ENCODE measurements at places on chromosomes 16 and 17.

- no peak for DNase-seq
Measured at GRCh38 chr17:65550075-65550662, 11.3 kb downstream of the AXIN2 start.

GRCh38 chr17:42055027-42055426 is 4.6 kb upstream of the C17orf113 start:
- DNase-seq, result no peak

DNA sequence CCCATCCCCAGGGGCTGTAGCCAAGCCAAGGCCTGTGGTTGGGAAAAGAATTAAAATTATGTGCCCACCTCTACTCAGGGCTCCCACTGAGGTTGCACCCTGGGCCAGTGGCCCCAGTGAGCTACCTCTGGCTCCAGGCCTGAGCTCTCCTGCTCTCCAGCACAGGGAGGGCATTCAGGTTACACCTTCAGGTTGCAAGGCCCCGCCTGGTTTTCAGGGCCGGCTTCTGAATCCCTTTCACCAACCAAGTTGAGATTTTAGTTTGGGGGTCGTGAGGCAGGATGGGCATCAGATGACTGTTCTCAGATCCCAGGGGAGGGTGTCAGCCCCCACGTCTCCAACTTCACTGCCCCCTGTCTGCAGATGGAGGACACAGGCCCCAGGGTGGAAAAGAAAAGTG is 8.0 kb upstream of the KATNB1 start:
- no peak for DNase-seq

DNA sequence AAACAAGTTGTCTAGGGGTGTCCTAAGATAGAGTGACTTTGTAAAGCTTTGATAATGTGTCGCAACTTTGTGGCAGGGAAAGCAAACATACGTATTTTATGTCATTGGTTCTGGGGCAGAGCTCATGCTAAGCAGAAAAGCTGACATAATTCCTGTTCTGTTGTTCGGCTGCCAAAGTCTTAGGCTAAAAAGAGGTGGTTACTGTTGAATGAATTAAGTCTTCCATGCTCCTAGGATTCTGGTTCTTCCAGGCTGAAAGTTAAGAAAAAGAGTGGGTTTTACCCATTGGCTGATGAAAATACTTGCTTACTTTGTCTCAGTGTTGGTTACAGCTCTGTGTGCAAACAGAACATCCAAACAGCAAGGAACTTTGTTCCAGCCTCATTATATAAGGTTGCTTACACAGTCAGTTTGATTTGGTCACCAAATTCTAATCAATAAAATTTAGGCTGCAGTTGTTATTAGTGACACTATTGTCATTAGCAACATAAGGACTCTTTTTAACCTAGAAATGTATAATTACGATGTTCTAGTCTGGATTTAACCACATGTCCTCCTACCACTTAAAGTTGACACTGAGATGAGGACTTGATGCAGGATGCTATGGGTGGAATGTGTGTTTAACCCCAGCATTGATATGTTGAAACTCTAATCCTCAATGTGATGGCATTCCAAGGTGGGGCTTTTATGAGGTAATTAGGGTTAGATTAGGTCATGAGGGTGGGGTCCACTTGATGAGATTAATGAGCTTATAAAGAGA is 114.0 kb upstream of the GOT2 start:
- no peak for DNase-seq

GRCh38 chr17:45230787-45231480 is 9.2 kb downstream of the FMNL1 start:
- no peak for DNase-seq

- DNase-seq, result no peak
Measured at GRCh38 chr17:9553181-9553580, 22.4 kb downstream of the STX8 start.

DNA sequence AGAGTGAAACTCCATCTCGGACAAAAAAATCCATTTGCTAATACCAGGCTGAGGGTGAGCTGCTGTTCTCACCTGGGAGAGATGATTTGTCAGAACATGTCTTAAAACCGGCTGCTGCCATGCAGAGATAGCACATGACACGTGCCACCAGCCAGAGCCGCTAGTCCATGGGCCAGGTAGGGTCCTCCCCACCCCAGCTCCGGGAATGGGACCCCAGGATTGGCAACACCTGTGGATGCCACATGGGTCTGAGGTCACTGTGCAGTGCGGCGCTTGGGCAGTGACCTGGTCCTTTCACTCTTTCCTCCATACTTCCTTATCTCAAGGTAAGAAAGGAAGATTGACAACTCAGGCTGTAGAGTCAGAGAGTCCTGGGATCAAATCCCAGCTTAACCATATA is 393.3 kb upstream of the TNRC6C start:
- no peak for DNase-seq

DNA sequence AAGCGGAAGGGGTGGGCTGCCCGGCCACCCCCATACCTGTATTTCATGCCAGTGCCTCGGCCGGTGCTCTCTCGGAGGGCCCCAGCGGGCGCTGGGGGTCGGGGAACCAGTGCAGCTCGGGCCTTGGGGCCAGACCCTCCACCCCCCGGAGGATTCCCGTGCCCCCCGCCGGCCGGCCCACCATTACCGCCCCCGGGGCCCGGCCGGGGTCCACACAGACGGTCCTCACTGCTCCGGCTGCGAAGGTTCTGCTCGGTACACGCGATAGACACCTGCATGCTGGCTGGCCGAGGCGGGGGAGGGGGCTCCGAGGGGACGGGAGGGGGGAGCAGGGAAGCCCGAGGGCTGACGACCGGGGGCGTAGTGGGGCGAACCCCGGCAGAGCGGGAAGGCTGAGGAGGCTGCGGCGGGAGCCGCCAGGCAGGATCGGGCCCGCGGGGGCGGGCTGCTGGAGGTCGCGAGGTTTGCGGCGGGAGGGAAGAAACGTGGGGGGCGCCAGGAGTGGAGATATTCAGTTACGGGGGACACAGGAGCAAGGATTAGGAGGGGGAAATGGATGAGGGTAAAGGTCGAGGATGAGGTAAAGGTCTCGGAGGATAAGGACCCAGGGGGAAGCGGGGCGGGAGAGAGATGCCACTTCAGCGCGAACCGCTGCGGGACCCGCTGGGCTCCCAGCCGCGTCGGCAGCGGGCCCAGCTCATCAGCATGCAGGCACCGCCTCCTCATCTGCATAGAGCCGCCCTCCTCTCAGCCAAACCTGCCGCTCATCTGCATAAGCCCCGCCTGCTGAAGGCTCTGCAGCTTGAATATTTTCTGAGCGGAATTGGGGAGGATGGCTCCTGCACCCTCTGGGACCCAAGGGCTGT is at the start of gene KCNAB3:
KCNAB3 (minus strand) TSS at position 699 of the 866 bp plus-strand sequence; CDS start at position 278, 421 bp downstream.
- DNase-seq, result no peak

- no peak for DNase-seq
Measured at GRCh38 chr17:48066656-48067055, 18.5 kb downstream of the NFE2L1 start.

DNA sequence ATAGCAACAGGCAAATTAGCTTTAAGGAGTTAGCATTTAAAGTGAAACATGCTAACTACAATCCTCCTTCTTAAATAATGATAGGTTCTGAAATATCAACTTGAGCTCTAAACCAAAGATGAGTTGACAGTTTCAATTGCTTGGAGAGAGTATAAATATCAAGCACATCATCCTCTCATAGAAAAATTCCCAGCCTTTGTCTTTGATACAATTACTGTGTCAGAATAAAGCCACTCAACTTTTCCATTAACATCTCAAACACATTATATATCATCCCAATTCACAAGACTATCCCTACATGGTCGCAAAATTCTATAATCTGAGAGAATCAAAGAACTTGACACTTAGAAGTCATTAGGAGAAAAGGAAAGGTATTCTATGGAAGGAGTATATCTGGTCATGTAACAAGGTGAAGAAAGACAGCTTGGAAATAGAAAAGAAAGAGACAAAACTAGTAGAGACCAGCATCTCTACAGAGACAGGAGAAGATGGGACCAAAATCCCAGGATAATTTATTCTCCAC is 189.8 kb downstream of the CEP112 start:
- no peak for DNase-seq

DNA sequence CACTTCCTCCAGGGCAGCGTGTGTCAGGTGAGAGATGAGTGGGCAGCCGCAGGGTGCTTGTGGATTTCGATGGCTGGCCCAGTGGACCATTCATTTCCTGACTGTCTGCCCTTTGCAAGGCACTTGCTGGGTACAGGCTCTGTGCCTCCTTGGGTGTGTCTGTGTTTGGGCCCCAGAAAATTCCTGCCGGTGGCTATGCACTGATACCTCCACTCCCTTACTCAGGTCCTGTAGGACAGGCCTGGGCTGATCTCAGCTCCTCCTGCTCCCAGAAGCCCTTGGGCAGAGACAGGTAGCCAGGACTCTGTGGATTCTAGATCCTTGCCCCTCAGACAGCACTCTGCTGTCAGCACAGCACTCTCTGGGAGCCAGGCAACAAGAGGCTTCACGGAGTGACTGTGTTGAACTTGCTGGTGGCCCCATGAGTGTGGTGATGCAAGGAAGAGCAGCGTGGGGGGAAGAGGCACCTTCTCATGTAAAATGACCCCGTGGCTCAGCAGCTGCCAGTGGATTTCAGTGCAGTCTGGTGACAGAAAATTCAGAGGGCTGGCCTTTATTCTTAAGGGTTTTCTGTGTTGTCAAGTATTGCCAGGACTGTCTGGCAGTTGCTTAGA is 29.0 kb downstream of the PGS1 start:
- DNase-seq, result no peak

GRCh38 chr17:37737081-37737480 is 7.8 kb downstream of the HNF1B start:
- DNase-seq, result no peak

DNA sequence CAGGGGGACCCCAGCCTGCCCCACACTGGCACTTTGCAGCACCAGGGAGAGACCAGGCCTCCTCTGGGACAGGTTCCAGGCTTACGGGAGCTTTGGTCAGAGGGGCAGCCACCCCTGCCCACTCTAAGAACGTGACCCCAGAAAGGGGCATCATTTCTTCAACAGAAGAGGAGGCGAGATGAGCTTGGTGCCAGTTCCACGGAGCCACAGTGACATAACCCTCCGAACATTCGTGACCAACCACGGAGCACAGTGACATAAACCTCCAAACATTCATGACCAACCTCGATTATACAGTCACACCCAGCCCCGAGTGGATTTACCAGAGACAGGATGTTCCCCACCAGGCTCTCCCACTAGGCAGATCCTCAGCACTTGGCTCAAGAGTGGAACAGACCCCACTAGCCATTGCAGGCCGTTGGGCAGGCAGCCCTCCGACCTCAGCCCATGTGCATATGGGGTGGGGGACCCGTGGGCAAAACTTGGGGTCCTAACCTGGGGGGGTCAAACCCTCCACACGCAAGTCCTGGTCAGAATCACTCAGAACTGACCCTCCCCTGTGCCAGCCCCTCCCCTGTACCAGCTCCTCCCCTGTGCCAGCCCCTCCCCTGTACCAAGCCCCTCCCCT is 112.9 kb downstream of the METRNL start:
- DNase-seq, result no peak

DNA sequence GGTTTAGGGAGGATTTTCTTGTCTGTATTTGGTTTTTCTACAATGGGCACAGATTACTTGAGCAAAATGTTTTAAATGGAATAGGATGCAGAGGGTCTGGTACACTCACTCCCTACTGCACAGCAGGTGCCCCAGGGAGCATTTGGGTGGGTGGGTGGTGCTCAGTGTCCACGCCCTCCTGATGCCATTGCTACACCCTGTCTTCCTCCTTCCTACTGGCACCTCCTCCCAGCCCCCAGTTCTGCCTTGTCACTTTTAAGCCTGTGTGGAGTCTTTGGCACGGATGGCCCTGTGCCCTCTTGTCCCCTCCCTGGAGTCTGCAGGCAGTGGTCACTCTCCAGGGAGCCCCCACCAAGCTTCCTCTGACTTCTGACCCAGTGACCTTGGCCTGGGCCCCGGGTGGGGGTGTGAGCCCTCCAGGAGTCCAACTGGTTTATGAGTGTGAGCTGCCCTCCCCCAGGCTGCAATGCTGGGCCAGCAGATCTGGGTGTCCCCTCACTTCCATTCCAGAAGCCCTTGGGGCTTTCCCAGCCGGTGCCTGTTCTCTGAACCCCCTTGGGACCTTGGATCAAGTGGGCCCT is 15.5 kb downstream of the LLGL2 start:
- no peak for DNase-seq

- no peak for DNase-seq
Measured at GRCh38 chr17:36667922-36668321, 66.5 kb downstream of the MRM1 start.

GRCh38 chr17:2844416-2844815 is 48.2 kb downstream of the RAP1GAP2 start:
- no peak for DNase-seq

- no peak for DNase-seq
Measured at GRCh38 chr17:40095944-40096791, 4.2 kb downstream of the NR1D1 start.

DNA sequence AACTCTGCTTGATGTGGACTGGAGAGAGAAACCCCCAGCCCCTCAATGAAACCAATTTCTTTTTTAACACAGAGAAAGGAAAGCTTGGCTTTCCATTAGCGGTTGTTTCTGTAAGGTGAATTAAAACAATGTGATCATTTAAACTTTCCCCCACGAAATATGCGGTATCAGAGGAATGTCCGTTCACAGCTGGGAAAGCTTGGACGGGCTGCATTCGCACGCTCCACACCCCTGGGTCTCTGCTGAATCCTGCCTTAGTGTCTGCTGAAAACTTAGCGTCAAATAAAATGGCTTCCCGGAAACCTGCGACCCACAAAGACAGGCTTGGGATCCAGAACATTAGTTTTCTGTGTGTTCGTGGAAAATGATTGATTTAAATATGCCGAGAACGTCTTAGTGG is 71.7 kb downstream of the C16orf95 start:
- DNase-seq, result no peak

DNA sequence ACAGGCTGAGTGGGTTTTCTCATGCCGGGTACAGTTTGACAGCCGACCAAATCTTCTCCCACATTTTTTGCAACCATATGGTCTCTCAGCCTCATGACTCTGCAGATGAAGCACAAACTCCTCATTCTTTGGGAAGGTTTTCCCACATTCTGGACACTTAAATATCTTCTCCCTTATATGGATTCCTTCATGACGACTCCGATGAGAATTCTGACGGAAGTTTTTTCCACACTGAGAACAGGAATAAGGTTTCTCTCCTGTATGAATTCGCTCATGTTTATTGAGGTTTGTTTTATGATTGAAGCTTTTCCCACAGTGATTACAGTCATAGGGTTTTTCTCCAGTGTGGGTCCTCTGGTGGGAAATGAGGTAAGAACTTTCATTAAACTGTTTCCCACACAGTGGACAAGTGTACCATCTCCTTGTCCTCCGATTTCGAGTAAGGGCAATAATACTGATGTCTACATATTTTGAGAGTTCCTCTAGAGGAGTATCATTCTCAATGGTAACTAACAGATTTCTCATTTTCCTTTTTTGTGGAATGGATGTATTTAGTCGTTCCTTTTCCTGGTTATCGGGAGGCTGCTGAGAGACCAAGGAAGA is 10.9 kb downstream of the ZNF200 start:
- DNase-seq, result no peak

DNA sequence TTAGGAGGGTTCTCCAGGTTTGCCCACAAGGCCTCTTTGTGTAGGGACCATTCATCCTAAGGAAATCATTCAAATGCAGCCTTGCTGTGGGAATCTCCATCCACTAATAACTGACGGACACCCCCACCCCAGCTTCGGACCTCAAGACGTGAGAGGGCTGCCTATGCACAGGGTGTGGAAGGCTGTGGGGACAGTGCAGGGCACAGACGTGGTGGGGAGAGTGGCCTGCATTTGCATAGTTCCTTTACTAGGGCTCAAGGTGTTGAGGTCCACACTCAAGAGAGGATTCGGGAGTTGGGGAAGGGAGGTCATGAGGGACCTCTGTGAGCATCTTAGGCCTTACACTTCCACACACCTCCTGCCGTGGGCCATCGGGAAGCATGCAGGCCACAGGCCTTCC is 9.8 kb downstream of the DUSP3 start:
- no peak for DNase-seq

GRCh38 chr17:57605675-57606105 is 139.4 kb downstream of the CCDC182 start:
- no peak for DNase-seq

- DNase-seq, result no peak
Measured at GRCh38 chr16:35176449-35176848, 1717.0 kb downstream of the TP53TG3F start.
